Karpas-422 (cell line): ENCODE measurements at places on chromosomes 2 and 18. TPM values are rescaled to one million over a fixed set of nuclear protein-coding genes. Genes with fewer than 3 reads are reported as not detected.

DNA sequence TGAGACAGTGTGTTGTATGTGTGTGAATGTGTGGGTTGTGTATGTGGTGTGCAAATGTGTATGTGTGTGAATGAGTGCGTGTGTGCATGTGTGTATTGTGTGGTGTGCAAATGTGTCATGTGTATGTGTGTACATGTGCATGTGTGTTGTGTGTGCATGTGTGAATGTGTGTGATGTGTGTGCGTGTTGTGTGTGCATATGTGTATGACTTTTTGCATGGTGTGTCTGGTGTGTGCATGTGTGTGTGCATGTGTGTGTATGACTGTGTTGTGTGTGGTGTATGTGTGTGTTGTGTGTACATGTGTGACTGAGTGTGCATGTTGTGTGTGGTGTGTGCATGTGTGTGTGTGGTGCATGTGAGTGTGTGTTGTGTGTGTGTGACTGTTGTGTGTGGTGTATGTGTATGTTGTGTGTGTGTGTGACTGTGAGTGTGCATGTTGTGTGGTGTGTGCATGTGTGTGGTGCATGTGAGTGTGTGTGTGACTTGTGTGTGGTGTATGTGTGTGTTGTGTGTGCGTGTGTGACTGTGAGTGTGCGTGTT lies 268.3 kb downstream of the DCDC2C start:
- H3K27ac ChIP-seq, result no peak overlapping the region
- H3K4me1 ChIP-seq, result no peaks in the 10 kb centered on the region
- no peak for DNase-seq
- H3K4me3 ChIP-seq, result no peak overlapping the region
- no peaks in the 10 kb centered on the region; the same call in 1 of the 2 replicates for H3K27me3 ChIP-seq

CDK15 gene
- total RNA-seq, result not detected in 2 replicates

TYMS gene
- total RNA-seq, result 21.8 and 42.3 TPM in 2 replicates

DNA sequence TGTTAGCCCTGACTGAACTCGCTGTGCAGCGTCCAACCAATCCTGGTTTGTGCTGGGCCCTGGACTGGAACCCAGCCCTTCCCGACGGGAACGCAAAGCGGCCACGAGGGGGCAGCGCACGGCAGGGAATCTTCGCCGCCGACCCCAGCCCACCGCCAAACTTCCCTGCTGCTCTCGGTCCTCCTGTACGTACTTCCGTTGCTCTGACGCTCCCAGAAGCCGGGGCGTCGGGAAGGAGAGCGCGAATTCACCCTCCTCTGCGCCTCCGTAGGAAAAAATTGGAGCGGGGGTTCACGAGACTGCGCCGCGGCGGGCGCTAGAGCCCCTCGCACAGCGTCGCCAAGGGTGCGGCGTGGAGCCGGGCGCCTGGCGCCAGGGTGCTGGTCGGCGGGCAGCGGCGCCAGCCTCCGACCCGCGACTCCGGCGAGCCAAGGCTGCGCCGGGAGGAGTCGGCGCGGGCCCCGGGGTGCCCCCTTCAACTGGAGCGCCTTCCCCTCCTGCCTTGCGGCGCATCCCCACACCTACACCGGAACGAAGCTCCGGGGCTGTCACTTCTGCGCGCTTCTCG lies 873 bp upstream of the SH3RF3 start:
- H3K4me1 ChIP-seq, result peaks cover 11% of the 10 kb centered on the region
